Activated T-cell treated with anti-CD3 and anti-CD28 coated beads, Interleukin-2, amount 50 U/mL, for 24 hours (primary cell): ENCODE measurements at places on chromosomes 2 and 18.

GRCh38 chr18:43825768-43826167 is 548.5 kb upstream of the SYT4 start:
- no peak for DNase-seq

DNA sequence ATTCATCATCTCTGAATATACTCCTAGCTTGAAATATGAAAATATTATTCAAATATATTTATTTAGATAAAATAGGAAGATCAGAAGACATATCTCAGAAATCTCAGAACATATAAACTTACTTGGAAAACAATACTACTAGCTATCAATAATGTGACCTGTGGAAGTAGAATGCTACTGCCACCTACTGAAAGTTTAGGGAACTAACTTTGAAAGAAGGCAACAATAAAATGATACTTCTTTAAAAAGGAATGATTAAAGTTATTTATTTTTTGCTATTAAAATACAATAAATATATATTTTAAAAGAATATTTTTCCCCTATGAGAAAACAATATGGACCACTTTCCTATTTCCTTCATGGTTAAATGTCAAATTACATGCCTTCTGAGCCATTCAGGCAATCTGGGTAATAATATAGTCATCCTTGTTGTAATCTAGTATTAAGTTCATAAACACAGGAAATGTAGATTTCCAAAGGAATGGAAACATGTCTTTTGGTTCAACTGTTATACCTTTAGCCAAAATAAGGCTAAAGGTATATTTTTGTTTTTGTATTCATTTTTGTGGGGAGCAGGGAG is 26.0 kb downstream of the ACADL start:
- no peak for DNase-seq

DNA sequence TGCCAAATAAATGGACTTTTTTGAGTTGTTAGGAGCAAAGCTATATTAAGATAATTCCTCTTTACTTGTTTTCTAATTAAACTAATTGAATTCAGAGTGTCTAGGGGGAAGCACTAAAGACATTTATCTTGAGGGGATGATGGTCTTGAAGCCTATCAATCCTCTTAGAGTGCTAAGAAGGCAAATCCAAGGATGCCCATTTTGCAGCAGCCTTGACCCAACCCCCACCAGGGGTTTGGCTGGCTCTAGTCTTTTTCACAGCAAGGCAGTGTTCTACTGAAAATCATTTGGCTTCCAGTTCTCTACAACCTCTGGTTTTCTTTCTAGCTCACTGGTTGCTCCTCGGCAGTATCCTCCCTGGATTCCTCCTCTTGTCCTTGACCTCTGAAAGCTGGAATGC is 6.5 kb upstream of the RAX start:
- no peak for DNase-seq

- no peak for DNase-seq
Observed at GRCh38 chr2:11571170-11571569, 37.3 kb downstream of the GREB1 start.

GRCh38 chr2:27839022-27839618 is 51.1 kb downstream of the RBKS start:
- no peak for DNase-seq

DNA sequence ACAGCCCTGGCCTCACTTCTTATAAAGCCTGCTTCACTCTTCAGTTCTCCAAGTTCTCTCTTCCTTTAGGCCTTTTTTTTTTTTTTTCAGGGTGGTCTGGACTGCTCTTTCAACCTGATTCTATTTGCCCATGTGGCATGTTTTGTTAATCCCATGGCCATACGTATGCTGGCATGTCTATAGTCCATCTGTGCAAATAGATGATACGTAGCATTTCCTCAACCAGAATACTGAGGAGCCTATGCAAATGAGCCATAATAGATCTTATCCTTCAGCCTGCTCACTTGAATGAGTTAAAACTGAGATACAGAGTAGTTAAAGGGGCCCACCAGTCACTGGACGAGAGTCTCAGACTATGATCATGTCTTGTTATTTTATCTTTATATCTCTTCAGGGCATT is 265.2 kb upstream of the CXCR4 start:
- DNase-seq, result no peak

GRCh38 chr2:148922776-148923475 is 47.9 kb downstream of the KIF5C start:
- DNase-seq, result no peak

GRCh38 chr2:161613161-161613560 is 11.1 kb upstream of the SLC4A10 start:
- no peak for DNase-seq

DNA sequence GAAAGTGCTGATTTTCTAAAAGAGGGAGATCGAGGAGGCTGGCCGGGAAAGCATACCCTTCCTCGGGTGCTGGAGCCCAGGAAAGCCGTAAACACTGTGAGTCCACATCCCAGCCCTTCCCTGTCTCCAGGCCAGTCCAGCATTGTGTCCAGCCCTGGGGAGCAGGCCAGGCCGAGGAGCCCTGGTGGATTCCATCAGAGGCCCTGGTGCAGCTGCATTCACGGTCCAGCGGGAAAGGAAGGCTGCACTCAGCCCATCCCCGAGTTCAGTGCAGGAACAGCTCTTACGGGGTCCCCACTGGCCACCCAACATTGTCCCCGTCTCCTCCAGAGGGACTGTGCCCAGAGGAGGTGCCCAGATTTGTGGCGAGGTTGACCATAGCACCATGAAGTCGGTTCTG is 218.6 kb downstream of the KLHL29 start:
- no peak for DNase-seq

DNA sequence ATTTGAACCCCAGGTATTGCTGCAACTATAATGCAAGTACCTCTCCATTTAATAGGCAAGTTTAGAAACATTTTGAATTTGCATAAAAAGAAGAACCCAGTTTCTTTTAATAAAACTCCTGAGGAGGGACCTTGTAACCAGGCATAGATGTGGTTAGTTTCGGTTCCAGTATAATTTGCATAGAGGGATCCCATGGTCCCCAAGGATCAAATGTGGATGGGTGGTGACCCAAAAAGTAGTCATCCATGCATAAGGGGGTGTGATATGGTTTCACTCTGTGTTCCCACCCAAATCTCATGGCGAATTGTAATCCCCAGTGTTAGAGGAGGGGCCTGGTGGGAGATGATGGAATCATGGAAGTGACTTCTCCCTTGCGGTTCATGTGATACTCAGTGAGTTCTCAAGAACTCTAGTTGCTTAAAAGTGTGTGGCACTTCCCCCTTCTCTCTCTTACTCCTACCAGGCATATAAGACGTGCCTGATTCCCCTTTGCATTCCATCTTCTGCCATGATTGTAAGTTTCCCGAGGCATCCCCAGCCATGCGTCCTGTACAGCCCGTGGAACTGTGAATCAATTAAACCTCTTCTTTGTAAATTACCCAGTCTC is 40.2 kb upstream of the SKA1 start:
- no peak for DNase-seq

GRCh38 chr2:214492152-214492551 is 81.3 kb downstream of the VWC2L start:
- no peak for DNase-seq

DNA sequence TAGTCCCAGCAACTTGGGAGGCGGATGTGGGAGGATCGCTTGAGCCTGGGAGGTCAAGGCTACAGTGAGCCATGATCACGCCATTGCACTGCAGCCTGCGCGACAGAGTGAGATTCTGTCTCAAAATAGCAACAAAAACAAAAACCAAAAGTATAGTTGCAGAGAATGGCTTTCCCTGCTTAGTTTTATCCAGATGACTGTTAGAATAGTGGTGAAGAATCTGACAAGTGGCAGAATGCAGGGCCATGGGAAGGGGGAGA is 53.8 kb downstream of the NEDD4L start:
- no peak for DNase-seq

GRCh38 chr2:165587335-165587938 is 117.9 kb downstream of the CSRNP3 start:
- DNase-seq, result no peak

DNA sequence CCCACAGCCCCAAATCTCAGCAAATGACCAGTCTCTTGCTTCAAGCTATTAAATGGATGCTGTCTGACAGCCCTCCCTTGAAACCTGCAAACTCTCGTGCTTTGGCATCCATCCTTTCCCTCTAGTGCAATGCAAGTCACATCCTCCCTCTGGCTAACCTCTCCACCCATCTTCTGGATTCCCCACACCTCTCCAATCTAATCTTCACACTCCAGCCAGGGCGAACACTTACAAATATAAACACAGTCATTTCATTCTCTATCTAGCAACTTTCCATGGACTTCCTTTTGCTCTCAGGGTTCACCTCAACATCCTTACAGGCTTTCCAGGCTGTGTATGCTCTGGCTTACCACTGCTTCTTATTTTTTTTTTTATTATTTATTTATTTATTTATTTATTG is 10.1 kb upstream of the NARS1 start:
- no peak for DNase-seq

GRCh38 chr2:15920696-15921095 is 19.7 kb upstream of the MYCN start:
- DNase-seq, result no peak

DNA sequence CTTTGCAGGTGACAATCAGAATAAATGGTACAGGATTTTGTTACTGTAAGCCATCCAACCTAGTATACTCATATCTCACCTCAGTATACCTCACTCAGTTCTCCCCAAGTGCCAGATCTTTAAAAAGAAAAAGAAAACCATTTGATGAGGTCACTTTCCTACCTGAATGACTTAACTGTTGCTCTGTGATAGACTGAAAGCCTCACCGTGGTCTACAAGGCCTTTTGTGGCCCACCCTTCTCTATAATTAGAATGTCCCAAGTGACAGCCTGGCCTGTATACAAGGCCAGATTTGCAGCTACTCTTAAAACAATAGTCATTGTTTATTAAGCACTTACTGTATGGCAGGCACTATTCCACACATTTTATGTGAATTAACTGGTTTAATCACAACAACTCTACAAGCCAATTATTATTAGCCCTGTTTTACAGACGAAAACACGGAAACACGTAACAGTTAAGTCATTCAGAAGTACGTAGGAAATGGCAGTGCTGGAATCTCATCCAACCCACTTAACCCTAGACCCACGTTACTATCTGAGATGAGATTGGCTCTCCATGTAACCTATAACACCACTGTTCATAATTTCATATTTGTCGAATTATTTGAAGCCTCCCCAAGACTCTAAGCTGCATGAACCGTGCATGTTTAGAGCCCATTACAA is 28.3 kb downstream of the PKP4 start:
- no peak for DNase-seq

- DNase-seq, result no peak
Observed at GRCh38 chr2:236894791-236895190, 190.9 kb upstream of the COPS8 start.

DNA sequence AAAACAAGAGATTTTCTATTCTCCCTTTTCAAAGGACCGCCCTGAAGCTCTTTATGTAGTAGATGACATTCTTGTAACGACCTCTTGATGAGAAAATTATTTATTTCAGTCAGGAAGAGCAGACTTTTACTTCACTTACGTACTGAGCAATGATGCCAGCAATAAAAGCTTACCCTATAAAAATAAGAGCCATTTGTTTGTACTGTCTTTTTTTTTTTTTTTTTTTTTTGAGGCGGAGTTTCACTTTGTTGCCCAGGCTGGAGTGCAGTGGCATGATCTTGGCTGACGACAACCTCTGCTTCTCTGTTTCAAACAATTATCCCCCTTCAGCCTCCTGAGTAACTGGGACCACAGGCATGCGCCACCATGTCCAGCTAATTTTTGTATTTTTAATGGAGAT is 39.2 kb downstream of the CRIM1 start:
- no peak for DNase-seq

- no peak for DNase-seq
Observed at GRCh38 chr2:67904966-67905365, 157.8 kb downstream of the C1D start.

GRCh38 chr2:101850991-101851390 is 140.8 kb upstream of the IL1R2 start:
- no peak for DNase-seq

DNA sequence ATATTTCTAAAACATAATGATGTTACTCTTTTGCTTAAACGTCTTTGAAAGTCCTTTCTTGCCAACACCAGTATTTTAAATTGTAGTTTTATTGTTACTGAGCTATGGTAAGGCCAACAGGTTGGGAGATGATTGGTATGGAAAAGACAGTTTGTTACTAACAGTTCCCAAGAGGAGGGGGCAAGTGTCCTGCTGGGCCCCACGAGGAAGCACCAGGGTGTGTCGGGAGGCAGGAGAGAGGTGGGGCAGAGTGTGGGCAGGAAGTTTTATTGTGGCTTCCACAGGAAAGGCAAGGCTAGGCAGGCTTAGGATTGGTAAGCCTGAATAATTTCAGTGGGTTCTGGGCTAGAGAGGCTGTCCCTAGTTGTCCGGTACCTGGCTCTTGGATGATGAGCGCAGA is 134.3 kb downstream of the SOCS6 start:
- no peak for DNase-seq

- no peak for DNase-seq
Observed at GRCh38 chr2:106561356-106561755, 74.2 kb downstream of the CD8B2 start.

DNA sequence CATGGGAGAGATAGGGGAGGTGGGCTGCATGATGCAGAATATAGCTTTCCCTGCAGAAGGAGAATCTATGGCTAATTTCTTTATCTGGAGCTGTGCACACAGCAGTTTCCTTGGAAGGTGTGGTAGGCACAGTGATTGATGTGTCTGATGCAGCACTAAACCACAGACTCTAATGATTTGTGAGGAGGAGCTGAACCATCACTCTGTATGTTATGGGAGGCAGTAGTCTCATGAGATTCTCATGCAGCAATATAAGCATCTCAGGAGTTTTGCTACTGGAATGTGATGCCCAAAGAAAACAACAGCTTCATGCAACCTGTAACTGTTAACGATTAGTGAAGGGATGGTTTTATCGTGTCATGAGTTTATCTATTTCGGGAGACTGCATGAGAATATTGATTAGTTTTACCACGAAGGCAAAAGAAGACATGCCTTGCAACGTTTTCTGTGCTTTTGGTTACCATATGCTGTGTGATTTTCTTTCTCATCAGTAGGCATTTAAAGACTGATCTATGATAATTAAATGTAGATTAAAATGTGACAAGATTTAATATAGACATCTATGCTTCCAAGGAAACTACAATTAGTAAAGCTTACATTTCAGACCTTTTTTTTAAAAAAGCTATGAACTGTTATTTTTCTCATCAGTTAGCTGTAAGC is 286.8 kb downstream of the ARL6IP6 start:
- DNase-seq, result no peak

- no peak for DNase-seq
Observed at GRCh38 chr2:153101187-153101586, 377.4 kb downstream of the RPRM start.

GRCh38 chr2:236731767-236732580 is 162.3 kb downstream of the ACKR3 start:
- DNase-seq, result no peak

GRCh38 chr2:169189132-169189531 is 119.8 kb downstream of the DHRS9 start:
- DNase-seq, result no peak

DNA sequence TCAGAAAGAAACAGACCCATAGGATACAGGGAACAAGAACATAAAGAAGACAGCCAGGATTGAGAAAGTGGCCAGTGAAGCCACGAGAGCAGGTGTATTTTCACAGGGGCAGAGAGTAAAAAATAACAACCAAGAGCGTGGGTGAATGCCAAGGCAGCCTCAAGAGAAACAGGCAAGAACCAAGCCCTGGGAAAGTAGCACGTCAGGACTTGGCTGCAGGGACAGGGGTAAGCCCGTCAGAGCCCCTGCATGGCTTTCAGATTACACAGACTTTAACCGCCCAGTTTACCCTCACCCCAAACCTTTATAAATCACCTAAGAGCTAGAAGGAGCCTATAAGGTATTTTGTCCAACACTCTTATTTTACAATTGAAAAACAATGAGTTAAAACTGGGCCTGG is 43.7 kb downstream of the ARL4C start:
- no peak for DNase-seq
